ENCODE measurements at places on chromosomes 4 and X.

DNA sequence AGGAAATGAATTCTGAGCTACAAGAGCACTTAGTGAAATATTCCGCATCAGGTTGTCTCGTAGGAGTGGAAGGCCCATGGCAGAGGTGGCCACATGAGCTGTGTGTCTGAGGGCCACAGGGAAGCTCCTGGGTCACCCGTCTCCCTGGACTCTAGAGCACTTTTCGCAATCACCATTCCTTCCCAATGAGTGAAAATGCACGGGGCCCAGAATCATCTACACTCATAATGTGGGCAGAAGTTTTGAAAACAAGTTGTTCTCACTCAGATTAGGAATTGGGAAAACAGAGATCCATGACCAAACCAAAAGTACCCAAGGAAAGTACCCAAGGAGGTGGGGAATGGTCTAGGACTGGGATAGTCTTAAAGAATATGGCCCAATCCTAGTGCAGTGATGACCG is 94.4 kb downstream of the SCD5 start:
- DNase-seq: no peak

- DNase-seq: no peak
Observed at GRCh38 chr4:156870131-156870530, 101.5 kb downstream of the PDGFC start.

- no peak for DNase-seq
Observed at GRCh38 chr4:55574252-55574651, 17.8 kb downstream of the PDCL2 start.

DNA sequence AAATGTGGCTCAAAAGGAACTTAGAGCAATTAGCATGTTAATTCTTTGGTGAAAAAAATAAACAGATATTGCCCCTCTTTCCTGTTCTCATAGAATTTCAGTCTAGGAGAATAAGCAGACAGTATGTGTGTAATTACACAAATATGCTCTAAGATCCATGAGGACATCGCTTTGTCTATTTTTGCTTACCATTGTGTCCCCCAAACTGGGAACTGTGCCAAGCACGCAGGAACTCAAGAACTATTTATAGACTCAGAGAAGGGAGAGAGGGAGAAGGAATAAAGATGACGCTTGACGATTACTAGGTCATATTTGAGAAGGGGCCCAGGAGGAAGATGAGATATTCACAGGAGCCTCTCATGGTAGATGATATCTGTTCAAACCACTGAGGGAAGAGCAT is 692.6 kb downstream of the RAB28 start:
- DNase-seq: no peak

- no peak for DNase-seq
Observed at GRCh38 chrX:130053236-130053635, 57.1 kb downstream of the ELF4 start.

- DNase-seq: no peak
Observed at GRCh38 chr4:8177552-8177951, 18.9 kb upstream of the ABLIM2 start.

Data from stimulated activated CD8-positive, alpha-beta memory T cell treated with anti-CD3 and anti-CD28 coated beads, Interleukin-7, amount 100 ng/mL, for 1 hour (primary cell).